Dermis microvascular lymphatic vessel endothelial cell (primary cell): ENCODE measurements at places on chromosomes 7 and 10. TPM values are rescaled to one million over a fixed set of nuclear protein-coding genes. Genes with fewer than 3 reads are reported as not detected.

C10orf53 gene
- total RNA-seq = not detected in 2 replicates

DNAAF5 gene
- total RNA-seq = 14.4 and 18.8 TPM in 2 replicates

UNC5B gene
- total RNA-seq = 14.8 and 18.1 TPM in 2 replicates

CRYGN gene
- total RNA-seq = not detected in 2 replicates

FAM24B gene
- total RNA-seq = 0.63 and 3.2 TPM in 2 replicates

- DNase-seq = no peak
Observed at GRCh38 chr7:51428217-51428887, 111.7 kb upstream of the COBL start.

DNA sequence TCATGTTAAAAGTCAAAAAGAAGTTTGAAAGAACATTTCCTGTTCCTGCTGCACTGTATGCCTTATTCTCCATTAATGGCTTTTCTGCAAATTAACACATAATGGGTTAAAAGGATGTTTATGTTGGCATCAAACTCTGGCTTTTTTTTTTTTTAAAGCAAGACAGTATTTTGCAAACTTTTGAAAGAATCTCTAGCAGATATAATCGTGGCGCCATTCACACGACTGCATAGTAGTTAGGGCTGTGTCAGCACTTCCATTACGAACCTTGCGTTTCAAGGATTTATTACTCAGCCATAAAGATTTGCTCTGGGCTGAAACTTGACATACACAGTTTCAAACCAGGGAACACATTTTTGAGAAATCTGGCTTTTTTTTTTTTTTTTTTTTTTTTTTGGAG lies 207.8 kb downstream of the DYNC1I1 start:
- no peak for DNase-seq

DNA sequence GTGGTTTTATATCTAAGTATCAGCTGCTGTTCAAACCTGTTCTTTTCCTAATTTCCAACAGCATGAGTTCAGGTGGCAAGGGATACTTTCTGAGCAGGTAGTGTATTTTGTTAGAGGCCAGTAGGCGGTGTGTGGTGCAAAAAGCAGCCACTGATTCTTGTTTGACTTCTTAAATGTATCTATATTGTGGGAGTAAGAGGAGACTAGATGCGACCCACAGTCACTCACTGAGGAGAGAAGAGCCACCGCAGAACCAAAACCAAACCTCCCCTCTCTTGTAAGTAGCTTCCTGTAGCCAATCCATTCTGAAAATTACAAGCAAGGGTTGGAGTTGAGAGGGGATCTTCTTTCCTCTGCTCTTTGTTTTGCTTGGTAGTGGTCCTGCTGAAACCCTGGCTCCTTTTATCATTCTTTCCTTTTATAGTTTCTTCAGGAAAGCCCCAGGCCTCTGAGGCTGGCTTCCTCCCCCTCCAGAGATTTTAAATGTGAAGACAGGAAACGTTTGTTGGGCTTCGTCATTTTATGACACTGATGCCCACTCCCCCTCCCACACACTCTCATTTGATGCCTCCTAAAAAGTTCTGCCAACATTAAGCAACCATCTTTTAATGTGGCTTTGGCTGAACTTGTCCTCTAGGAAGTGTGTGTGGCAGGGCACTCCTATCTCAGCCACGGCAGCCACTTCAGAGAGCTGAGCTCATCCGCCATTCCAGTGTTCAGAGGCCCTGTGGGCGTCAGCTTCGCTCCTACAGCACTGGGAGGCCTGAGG lies 566.0 kb downstream of the SUGCT start:
- DNase-seq = no peak

GRCh38 chr7:105270117-105270516 lies 118.6 kb downstream of the SRPK2 start:
- DNase-seq = no peak

DNA sequence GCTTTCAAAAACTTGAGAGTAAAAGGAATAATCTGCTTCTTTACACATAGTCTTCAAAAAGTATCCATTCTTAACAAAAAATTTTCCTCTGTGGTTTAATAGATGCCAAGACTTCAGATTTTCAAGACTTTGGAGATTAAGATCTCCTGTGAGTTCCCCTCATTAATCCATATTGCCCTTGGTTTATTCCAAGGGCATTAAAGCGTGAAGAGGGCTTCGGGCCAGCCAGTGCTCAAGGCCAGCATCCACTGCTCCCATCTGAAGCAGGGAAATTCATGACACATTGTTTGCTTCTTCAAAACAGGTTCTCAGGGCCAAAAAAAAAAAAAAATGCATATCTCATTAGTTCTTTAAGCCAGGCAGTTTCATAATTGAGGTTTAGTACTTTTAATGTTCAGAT lies 137.3 kb upstream of the RHOBTB1 start:
- no peak for DNase-seq

DNA sequence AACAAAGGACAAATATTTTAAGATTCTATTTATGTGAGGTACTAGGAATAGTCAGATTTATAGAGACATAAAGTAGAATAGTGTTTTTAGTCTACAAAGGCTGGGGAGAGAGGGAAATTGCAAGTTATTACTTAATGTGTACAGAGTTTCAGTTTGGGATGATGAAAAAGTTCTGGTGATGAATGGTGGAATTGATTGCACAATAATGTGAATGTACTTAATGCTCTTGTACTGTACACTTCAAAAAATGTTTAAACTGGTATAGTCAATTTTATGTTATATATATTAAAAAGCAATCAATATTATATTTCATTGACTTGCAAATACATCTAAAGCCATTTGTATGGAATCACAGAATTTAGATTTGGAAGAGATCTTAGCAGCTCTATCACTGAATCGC lies 213.4 kb downstream of the PPP1R3A start:
- no peak for DNase-seq

DNA sequence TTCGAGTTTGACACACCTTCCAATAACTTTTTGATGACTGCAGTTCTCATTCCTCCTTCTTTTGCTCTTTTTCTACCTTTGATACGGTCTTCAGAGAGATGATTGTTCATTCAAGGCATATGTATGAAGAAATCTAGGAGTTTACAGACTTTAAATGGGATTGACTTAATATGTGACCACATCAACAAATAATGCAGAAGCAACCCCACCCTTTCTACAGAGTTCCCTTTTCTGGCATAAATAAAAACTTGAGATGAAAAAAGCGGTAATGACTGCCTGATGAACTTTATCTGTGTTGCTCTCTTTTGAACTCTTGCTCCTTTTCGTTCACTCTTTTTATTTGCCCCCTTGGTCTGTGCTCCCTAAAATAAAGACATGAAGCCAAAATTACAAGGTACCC lies 161.7 kb downstream of the C7orf25 start:
- no peak for DNase-seq

DNA sequence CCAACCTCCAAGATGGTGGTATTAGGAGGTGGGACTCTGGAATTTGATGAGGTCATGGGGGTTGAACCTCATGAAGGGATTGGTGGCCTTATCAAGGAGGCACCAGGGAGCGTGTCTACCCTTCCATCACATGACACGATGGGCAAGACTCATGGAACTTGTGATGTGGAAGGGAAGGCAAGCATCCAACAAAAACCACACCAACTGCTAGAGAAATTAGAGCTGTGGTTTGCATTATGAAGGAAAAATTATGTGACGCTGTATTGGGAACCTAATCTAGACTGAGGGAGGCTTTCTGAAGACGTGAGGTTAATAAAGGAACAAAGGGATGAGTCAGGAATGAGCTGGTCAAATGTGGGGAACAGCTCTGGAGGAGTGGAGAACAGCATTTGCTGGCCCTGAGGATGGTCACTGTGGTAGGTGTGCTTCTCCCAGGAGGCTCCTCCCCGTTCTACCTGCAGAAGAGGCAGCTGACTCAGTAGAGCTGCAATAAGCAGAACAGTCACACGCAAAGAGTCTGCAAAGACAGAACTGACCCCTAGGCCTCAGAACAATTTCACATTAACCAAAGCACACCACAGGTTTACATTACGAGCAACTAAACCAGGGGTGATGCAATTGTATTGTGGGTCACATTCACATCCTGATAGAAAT lies 236.6 kb upstream of the GRB10 start:
- DNase-seq = no peak
